Smooth muscle cell of the coronary artery (primary cell): ENCODE measurements at places on chromosomes 6 and 20. TPM values are rescaled to one million over a fixed set of nuclear protein-coding genes. Genes with fewer than 3 reads are reported as not detected.

TGM3 gene
- total RNA-seq: not detected in 2 replicates

FLOT1 gene
- total RNA-seq: 79.3 and 96.3 TPM in 2 replicates

ADGB gene
- not detected in 2 replicates for total RNA-seq

ENPP5 gene
- total RNA-seq: 0.08 and 1.5 TPM in 2 replicates

AURKA gene
- total RNA-seq: 1.9 and 11.0 TPM in 2 replicates
